ENCODE measurements at places on chromosomes 13 and 19.

GRCh38 chr19:7595466-7596133 lies at the start of gene CAMSAP3:
Gene CAMSAP3, plus strand, starts transcription at chr19:7595863. Its CDS starts 140 bp downstream, at chr19:7596003.
- DNase-seq = peak; percentile 34

GRCh38 chr13:21884299-21884909 lies 213.5 kb downstream of the FGF9 start:
- no peak for DNase-seq

DNA sequence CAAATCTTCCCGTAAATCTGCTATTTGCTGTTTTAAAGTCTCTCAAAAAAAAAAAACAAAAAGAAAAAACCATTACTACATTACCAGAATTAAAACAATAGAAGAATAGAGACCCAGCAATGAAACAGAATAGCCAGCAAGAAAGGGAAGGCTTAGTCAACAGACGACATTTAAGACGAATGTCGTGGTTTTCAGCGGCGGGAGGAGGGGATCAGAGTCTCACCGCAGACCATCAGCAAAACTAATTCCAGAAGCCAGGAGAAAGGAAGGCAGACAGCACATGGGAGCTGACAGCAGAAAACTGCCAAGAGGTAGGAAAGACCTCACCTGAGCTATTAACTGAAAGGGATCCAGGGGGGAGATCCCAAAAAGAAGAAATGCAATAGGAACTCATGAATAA lies 128.9 kb downstream of the RNF17 start:
- DNase-seq = no peak

GRCh38 chr13:94590744-94591143 lies 5.2 kb downstream of the TGDS start:
- DNase-seq = no peak

DNA sequence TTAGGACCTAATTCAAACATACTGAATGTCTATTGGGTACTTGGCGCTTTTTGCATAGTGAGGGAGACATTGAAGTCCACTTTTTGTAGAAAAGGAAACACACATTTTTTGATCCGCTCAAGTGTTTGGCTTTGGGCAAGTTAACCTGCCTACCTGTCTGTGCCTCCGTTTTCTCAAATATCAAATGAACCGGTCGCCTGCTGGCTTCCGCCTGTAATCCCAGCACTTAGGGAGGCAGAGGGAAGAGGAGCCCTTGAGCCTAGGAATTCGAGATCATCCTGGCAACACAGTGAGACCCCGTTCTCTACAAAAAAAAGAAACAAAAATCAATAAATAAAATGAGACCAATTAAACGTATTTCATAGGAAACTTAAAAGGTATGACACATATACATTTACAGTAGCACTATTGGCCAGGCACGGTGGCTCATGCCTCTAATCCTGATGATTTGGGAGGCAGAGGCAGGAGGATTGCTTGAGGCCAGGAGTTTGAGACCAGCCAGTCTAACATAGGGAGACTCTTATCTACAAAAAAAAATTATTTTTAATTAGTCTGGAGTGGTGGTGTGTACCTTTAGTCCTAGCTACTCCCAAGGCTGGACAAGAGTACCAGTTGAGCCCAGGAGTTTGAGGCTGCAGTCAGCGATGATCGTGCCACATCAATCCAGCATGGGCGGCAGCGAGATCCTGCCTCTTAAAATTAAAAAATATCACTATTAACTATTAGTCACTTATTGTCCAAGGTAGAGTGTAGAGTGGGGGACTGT lies 1.3 kb downstream of the RAD23A start:
- no peak for DNase-seq

DNA sequence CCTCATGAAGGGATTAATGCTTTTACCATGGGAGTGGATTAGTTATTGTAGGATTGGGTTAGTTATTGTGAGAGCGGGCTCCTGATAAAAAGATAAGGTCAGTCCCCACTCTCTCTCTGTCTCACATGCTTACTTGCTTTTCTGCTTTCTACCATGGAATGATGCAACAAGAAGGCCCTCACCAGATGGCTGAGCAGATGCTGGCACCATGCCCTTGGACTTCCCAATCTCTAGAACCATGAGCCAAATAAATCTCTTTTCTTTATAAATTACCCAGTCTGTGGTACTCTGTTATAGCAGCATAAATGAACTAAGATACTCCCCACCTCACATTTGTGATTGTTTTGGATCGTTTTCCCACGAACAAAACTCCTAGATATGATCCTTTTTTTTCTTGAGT lies 353.8 kb downstream of the DNAJC15 start:
- DNase-seq = no peak

DNA sequence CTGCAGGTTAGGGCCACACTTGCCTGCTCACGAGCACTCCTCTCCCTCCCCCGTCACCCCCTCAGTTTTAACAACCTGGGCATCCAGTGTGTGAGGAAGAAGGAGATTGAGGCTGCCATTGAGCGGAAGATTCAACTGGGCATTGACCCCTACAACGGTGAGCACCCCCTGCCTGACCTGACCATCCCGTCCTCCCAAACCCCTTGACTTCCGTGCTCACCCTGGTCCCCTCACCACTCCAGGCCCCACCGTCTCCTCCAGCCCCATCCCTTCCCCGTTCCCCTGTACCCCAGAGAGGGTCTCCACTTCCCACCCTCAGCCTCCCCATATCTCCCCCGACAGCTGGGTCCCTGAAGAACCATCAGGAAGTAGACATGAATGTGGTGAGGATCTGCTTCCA lies 13.6 kb upstream of the CLASRP start:
- DNase-seq = no peak

Measured in activated CD4-positive, alpha-beta T cell treated with anti-CD3 and anti-CD28 coated beads, Interleukin-10, Interleukin-2, amounts not matched to agents 100 ng/mL and 50 ng/mL, durations not matched to agents 16 hours and 8 hours (primary cell).